Activated effector memory CD4-positive, alpha-beta T cell treated with anti-CD3 and anti-CD28 coated beads, Interleukin-2, amount 50 U/mL, for 16 hours (primary cell): ENCODE measurements at places on chromosomes 1 and 21.

DNA sequence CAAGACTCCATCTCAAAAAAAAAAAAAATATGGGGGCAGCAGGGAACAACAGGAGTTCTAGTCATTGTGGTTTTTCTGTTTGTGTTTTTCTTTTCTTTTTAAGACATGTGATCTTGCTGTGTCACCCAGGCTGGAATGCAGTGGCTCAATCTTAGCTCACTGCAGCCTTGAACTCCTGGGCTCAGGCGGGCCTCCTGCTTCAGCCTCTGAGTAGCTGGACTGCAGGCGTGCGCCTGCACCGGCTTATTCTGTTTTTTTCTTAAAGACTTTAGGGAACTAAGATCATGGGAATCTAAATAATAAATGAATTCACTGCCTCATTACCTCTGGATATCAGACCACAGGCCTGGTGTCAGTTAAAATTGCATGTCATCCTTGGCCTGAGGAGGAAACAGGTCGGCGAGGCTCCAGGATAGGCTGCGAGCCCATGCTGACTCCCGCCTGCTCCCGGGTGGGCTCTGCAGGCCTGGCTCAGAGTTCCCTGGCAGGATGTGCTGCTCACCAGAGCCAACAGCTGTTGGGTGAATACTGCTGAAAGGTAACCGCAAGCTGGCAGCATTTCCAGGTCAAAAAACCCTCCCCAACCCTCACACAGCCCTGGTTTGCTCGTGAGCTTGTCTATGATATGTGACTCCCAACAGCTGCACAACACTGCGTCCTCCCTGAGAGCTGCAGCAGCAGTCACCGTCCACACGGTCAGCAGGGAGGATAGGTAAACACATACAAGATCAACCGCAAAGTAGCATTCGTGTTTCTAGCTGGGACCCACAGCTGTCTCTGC is 58.1 kb downstream of the SCCPDH start:
- peak; percentile 50 for DNase-seq

DNA sequence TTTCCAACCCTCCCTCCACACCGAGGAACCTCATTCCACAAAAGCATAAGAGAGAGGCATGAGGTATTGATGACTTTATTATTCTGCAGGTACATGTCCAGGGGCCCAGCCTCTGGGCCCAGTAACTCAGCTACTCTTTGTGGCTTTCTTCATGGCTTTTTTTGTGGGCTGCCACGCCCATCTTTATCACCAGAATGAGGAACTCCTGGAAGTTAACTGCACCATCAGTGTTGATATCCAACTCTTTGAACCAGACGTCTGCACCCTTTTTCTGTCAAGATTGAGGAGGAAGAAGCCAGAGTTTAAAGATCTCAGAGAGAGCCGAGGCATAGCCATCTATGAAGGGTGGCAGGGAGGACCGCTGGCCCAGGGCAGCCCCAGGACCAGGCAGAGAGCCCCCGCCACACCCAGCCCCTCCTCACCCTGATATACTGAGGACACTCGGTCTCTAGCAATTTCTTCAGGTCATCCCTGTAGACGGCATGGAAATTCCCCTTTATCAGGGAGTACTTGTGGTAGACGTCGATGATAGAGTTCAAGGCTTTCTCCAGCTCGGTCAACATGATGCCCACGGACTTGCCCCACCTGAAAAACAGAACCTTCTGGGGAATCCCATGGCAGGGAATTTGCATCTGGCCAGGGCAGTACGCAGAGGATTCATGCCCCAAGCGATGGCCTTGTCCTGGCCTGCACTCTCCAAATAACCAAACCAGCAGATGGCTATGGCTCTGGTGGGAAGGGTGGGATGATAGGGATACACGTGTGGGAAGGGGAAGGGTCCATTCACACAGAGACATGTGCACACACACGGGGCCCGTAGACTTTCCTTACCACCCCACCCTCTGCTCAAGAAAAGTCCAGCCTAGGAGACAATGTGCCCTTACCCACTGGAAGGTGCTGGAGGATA is 647 bp downstream of the S100A8 start:
- DNase-seq = no peak

- peak; percentile 77 for DNase-seq
These were observed 5.8 kb upstream of the FAM167B start for GRCh38 chr1:32241001-32241763.

- DNase-seq = no peak
These were observed 1.3 kb downstream of the CRYZ start for GRCh38 chr1:74731399-74732052.

GRCh38 chr1:38291336-38291735 is 244.7 kb upstream of the POU3F1 start:
- no peak for DNase-seq

GRCh38 chr1:183932412-183932811 is 105.1 kb downstream of the COLGALT2 start:
- no peak for DNase-seq

GRCh38 chr1:2526824-2527555 is 594 bp upstream of the PANK4 start:
- DNase-seq = peak; percentile 86

DNA sequence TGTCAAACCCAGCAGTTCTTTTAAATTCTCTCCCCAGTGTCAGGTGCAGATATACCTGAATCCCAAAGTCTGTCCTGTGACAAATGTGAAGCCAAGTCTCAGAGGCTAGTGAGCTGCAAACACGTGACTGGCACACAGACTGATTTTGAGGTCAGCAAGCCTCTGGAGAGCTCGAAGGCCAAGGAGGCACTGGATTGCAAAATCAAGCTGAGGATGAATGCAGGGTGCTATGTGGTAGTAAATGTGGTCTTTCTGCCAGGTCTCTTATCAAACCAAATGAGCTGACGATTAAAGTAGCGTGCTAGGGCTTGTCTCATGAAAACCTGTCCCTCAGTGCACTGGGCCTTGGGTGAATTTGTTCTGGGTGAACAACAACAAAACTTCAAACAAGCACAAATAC is 20.6 kb downstream of the GPR3 start:
- no peak for DNase-seq

- DNase-seq = no peak
These were observed 63.4 kb downstream of the PSMG1 start for GRCh38 chr21:39119891-39120290.
